Fibroblast of lung (primary cell): ENCODE measurements at places on chromosomes 5 and 9. TPM values are rescaled to one million over a fixed set of nuclear protein-coding genes. Genes with fewer than 3 reads are reported as not detected.

GRCh38 chr9:114433086-114433485 is 45.3 kb upstream of the AKNA start:
- no peak for DNase-seq

DNA sequence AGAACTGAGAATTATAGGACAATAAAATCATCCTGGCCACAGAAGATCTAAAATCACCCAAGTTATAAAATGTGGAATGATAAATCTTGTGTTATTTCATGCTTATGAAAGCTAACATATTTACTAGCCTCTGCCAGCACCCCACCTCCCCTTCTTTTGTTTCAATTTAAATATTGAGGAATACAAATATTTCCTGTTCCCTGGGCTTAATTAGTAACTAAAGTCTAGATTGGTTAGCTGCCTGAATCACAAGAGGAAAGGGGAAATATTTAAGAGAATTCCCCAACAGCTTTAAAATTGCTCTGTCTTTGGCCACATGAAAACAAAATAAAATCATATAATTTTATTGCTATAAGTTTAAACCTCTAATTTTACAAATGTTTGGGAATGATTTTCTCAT is 287.0 kb downstream of the PRELID2 start:
- no peak for DNase-seq

The RGMB gene
- 38.3 and 81.6 TPM in 2 replicates for total RNA-seq

- no peak for DNase-seq
Observed at GRCh38 chr5:113282472-113282871, 152.3 kb downstream of the TSSK1B start.

GRCh38 chr5:135979510-135979909 is 24.7 kb upstream of the LECT2 start:
- DNase-seq = peak; percentile 82

DNA sequence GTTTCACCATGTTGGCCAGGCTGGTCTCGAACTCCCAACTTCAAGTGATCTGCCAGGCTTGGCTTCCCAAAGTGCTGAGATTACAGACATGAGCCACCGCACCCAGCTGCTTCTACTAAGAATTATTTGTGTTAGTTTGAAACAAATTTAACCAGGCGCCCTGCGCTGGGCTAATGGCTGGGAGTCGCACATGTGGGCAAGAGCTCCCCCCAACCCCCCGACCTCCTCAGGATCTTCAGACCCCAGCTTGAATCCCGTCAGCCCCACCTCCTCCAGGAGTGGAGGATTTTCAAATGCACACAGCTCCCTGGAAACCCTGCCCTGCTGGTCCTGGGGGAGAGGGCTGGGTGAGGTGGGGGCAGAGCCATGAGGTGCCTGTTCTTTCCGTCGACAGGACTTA is 21.2 kb upstream of the SLC12A7 start:
- DNase-seq = no peak

The B4GALT1 gene
- 18.2 and 24.1 TPM in 2 replicates for total RNA-seq

DNA sequence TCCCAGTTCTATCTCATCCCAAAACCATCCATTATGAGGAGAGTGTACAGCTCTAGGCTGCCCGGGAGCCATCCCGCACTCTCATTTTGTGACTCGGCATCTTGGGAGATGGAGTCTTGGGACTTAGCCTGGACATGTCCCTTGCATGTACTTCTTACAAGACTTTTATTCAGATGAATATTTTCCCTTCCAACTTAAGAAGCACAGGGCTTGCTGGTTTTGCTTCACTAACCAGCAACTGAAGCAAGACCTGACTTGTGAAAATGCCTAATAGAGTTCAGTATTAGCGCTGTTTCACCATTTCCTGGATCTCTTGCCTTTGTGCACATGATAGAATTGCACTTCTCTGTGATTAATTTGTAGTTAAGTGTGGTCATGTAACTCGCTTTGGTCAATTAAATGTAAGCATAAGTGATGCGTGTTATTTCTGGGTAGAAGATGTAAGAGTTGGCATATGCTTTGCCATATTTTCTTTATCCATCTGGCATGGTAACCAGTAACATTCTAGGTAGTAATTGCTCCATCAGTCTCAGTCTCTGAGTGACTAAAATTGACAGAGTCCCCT is 55.8 kb downstream of the PDCD1LG2 start:
- DNase-seq = no peak
